ENCODE measurements at places on chromosomes 7 and 10.

GRCh38 chr10:60916025-60916424 lies 28.0 kb downstream of the RHOBTB1 start:
- no peak for DNase-seq

- DNase-seq: no peak
Observed at GRCh38 chr10:22628309-22628708, 86.1 kb downstream of the PIP4K2A start.

DNA sequence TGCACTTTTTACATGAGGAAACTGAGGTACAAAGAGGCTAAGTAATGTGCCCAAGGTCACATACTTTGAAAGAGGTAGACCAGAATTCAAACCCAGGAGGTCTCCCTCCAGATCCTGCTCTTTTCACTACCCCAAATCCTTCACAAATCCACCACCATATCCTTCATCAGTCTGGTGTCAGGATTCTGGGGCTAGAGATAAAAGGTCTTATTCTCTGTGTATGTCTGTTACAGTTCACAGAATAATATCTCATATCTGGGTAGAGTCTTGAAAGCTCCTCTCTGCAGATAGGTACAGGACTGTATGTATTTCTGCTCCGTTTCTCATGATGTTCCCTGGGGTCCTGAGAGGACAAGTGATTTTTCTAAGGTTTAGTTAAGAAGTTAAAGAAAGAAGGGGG lies 4.9 kb downstream of the PIK3CG start:
- DNase-seq: no peak

GRCh38 chr10:79346012-79346340 lies 1.3 kb upstream of the PPIF start:
- no peak for DNase-seq

DNA sequence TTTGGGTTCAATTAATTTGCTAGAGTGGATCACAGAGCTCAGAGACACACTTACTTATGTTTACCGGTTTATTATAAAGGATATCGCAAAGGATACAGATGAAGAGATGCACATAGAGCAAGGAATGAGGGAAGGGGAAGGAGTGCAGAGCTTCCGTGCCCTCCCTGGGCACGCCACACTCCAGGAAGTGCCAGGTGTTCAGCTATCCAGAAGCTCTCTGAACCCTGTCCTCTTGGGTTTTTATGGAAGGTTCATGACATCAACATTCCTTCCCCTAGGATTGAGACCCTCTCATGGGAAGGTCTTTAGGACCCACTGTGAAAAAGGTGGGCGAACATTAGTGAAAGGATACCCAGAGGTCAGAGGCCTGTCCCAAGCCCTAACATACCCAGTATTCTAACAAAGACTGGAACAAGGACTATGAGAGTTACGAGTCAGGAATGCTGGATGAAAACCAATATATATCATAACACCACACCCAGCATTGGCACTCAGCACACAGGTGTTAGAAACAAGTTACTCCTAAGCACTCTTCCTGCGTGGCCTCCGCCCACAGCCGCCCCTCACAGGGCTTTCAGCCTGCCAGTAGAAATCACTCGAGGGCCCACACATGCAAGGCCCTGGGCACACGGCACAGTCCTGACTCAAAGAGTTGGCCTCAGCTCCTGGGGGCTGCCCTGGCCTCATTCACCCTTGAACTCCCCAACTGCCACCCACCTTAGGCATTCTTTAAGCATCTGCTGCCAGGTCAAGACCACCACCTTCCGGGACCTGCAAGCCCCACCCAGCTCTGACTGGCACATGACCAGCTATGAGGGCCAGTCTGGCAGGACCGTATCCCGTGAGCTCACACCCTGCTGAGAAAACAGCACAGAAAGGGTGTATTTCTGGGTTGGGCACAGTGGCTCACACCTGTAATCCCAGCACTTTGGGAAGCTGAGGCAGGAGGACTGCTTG lies 5.6 kb upstream of the AIFM2 start:
- DNase-seq: no peak

DNA sequence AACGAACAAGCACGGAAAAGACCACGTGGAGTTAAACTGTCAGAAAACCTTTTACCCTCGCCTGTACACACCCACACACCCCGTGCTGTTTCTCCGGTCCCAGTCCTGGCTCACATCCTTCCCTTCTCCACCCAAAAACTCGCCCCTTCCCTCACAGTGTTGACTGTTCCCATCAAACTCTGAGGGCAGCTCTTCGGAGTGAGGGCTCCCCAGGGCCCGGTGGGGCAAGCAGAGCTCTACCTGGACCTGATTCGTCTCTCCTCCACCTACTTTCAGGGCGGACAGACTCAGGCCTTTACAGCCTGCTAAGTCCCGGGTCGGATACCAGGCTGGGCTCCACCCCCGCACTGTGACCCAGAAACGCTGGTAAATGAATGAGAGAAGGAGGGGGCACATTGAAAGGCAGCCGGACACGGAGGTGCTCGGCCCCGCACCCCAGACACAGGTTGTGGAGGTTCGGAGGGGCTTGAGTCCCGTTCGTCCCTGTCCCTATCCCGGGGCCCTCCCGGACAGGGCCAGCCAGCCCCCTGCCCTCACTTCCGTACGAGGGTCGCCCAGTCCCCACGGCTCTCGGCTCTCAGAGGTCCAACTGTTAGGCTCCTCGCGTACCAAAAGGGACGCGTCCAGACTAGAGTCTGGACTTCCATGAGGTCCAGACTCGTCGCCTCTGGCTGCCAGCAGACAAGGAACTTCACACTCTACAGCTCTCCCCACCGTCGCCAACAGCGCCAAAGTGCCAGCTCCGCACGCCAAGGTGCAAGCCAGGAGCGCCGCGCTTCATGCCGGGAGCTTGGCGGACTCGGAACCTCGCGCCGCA lies 31.7 kb upstream of the ASL start:
- peak; percentile 50 for DNase-seq

GRCh38 chr10:44898665-44899064 lies 12.5 kb upstream of the TMEM72 start:
- DNase-seq: no peak

DNA sequence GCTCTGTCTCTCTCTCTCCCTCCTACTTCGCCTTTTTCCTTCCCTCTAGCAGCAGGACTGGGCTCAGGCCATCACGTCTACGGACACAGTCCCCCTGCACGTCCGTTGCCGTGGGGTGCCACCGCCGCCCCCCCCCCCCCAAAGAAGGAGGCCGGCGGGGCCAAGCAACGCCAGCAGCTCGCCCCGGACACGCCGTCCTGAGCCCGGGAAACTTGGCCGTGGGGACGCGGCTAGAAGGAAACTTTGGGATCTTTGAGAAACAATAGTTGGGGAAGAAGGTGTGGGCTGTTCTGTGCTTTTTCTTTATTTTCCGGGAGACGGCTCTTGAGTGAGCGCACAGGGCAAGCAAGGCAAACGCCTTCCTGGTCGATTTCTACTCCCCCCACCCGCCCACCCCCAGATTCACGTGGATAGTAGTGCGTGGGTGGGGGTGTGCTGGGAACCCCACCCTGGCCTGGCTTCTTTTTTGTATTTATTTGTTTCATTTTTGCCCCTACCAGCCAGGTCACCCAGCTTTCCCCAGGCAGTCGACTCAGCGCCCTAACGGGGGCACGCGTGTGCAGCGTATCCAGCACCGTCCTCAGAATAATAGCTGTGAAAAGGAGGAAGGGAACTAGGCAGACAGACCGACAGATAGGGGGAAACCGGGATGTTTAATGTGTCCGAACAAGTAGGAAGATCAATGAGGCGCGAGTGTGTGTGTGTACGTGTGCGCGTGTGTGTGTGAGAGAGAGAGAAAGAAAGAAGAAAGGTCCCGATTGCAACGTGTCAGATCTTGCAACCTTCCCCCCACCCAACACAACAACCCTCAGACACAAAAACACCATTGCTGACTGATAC lies 1.4 kb downstream of the MXI1 start:
- DNase-seq: peak; percentile 75

GRCh38 chr7:157569967-157570366 lies 233.2 kb downstream of the DNAJB6 start:
- DNase-seq: no peak

DNA sequence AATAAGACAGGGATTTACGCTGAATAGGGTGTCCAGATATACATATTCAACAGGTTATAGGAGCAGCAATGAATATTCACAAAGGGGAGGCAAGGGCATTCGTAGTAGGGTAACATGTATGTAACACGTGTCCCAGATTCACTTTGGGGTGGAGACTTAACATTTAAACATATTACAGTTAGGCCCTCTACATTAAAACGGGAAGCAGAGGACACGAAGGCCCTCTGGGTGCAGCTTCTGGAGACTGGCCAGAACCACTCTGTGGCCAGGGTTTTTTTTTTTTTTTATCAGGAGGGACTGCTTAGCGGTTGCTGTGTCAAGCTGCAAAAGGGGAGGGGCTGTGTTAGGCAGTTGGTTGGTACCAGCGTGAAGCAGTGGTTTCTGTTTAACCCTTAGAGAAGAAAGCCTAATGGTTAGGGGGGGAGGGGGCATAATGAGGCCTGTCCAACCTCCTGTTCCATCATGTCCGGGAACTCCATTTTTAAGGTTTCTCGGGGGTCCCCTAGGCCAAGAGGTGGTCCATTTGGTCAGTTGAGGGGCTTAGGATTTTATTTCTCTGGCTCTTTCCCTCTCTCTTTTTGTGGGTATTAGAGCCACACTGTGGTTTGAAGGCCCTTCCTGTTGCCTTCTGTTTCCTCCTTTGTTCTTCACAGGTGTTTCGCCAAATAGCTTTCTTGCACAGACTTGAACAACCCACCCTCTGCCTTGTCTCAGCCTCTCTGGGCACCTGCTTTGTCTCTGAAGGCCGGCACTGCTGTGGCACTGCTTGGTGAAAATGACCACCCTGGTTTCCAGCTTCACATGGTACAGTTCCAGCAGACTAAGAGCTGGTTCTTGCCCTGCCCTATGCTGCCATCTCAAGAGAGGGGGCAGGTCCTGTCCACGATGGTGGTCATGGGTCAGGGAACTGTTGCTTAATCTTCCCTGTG lies 26.4 kb downstream of the PRF1 start:
- DNase-seq: no peak

- DNase-seq: no peak
Observed at GRCh38 chr10:70272925-70273316, 10.9 kb downstream of the NPFFR1 start.

DNA sequence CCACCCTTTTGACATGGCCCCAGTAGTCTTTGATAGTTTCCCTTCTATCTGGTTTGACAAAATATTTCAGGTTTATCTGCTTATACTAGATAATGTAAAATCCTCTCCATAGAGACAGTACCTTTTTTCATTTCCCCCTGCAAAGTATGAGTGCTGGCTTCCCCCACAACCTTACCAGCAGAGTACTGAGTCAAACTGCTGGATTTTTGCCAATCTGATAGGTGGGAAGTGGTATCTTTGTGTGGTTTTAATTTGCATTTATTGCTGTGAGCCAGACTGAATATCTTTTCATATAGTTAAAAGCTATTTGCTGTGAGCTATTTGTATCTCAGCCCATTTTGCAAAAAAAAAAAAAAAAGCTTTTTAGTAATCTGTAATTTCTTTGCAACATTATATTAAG lies 32.1 kb upstream of the HECTD2 start:
- no peak for DNase-seq

DNA sequence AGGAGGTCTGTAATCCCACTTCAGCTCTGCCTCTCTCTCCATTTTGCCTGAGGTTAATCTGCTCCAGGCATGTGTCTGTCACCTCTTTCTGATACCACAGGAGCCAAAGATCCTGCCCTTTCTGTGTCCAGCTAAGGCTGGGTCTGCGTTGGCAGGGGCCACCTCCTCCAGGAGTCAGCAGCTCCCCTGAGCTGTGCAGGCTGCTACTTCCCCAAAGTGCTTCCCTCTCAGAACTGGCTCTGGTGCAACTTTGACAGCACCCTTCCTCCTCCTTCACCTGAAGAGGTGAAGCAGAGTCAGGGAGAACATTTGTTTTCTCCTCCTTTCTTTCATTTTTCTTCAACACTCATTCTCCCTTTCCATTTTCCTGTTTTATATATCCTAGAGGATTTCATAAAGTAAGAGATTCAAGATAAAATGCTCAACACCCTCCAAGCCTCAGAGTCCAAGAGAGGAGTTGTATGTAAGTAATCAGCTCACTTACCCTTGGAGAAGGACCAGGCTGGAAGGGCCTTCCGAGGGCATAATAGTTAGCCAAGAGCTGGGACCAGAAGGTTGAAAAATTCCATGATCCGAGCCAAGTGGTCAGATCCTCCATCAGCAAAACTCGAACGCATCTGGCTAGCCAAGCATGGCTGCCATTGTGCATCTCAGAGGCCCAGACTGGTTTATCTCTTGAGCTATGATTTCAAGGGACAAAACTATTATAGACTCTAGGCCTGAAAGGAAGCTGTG lies 257.3 kb downstream of the PTEN start:
- DNase-seq: no peak

DNA sequence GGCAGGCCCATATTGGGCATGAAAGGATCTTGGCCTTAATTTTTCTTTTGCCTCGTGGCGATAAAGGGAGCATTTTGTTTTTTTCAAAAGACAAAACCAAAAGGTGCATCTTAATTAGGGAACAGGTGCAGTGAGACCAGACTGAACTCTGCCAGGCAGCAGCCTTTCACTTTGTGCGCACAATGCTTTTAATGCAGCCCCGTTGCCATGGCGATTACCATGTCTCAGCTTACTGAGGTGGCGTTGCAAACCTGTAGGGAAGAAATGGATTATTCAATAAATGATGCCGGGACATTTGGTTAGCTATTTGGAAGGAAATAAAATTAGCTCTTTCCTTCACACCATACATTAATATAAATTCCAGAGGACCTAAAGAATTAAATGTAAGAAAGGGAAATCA lies 61.9 kb downstream of the MYL10 start:
- DNase-seq: peak; percentile 56
